Fibroblast of skin of right quadriceps (primary cell): ENCODE measurements at places on chromosomes 12 and 14.
A peak's percentile ranks its signal among the peaks of the same experiment; 100 is the strongest.

- no peak for DNase-seq
These were observed 6.6 kb upstream of the PLEK2 start for GRCh38 chr14:67418401-67419191.

GRCh38 chr12:55797068-55797467 is 20.5 kb downstream of the SARNP start:
- peak; percentile 48 for DNase-seq

DNA sequence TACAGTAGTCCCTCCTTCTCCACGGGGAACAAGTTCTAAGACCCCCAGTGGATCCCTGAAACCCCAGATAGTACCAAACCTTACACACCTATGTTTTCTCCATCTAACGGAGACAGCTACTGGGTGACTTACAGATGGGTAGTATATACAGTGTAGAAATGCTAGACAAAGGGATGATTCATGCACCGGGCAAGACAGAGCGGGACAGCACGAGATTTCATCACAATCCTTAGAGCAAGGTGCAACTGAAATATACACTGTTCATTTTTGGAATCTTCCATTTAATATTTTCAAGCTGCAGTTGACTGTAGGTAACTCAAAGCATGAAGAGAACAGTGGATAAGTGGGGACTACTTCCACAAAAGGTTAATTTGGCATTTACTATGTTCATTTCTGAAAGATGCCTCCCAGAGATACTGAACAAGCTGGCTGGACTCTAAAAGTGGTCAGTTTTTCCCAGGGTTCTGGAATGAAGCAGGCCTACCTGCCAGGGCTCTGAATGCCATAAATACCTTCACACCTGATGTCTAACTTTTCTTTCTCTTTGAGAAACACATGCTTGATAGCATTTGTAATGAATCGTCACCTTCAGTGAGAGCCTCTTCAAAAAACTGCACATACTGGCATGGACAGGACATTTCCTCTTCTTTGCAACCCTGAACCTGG is 127.7 kb upstream of the FOXN3 start:
- DNase-seq = no peak

DNA sequence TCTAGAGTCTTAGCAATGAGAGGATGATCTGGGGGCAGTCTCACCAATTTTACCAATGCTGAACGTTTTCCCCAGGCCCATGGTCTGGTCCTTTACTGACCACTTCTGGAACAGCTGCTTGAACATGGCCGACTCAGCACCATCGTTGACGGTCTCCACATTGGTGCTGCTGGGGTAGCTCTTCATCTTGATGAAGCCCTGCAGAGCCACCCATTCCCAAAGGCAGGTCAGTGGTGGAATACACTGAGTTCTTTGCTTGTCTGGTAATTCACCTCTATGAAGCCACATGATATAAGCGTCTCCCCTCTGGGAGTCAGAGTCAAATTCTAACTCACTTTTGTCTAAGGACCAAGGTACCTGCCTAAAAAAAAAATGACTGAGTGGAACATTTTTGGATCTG is 10.2 kb downstream of the AVIL start:
- DNase-seq = no peak

DNA sequence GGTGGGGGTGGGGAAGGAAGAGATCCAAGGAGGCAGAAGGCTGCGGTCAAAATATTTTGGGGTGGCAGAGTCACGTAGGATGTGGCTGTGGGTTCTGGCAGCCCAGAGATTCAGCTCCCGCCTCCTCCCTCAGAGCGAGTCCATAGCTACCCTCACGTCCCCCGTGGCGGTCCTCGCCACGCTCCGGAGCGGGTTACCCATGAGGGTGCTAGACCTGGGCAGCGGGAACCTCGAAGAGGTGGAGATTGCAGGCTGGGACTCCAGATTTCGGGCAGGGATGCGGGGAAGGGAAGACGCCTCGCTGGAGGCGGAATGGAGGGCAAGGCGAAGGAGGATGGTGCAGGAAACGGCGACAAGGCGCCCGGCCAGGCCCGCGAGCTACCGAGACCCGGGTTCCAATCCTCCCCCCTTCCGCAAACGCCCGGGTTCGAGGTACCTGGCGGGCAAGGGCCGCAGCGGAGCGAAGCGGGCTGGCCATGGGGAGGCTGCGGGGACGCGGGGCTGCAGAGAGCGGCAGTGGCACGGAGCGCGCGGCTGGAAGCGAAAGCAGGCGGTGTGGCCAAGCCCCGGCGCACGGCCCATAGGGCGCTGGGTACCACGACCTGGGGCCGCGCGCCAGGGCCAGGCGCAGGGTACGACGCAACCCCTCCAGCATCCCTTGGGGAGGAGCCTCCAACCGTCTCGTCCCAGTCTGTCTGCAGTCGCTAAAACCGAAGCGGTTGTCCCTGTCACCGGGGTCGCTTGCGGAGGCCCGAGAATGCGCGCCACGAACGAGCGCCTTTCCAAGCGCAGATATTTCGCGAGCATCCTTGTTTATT is 46.2 kb downstream of the BCAT1 start:
- peak; percentile 56 for DNase-seq

GRCh38 chr12:59023861-59024424 is 103.6 kb upstream of the LRIG3 start:
- DNase-seq = peak; percentile 71

GRCh38 chr12:132379996-132380395 is 50.6 kb upstream of the GALNT9 start:
- no peak for DNase-seq

DNA sequence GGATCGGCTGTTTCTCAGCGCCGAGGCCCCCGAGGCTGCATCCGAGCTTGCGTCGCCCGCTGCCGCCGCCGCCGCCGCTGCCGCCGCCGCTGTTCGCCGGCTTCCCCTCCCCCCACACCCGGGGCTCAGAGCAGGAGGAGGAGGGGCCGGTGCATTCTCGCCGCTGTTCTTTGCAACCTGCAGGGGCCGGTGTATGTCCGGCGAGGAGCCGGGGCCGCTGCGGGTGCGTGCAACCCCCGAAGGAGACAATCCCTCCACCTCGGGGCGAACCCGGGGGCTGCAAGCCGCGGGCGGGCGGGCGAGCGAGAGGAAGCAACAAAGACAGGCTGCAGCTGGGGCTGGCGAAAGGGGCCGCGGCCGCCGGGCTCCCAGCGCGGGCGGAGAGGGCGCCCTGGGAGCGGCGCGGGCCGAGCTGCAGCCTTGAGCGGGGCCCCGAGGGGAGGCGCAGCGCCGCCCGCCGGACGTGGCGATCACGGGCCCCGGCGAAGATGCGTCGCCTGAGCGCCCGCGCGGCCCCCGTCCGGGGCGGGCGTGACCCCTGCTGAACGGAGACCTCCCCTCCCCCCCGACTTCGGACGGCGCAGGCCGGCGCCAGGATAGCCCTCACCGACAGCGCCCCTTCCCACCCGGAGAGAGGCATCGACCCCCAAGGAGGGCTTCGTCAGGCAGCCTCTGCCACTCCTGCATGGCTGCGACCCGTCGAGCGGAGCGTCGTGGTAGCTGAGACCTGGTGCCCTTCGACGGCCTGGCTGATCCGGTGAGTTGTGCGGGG is 702 bp downstream of the FAM222A start:
- DNase-seq = peak; percentile 26

- DNase-seq = no peak
These were observed 5.5 kb downstream of the ZFP36L1 start for GRCh38 chr14:68787092-68787992.

DNA sequence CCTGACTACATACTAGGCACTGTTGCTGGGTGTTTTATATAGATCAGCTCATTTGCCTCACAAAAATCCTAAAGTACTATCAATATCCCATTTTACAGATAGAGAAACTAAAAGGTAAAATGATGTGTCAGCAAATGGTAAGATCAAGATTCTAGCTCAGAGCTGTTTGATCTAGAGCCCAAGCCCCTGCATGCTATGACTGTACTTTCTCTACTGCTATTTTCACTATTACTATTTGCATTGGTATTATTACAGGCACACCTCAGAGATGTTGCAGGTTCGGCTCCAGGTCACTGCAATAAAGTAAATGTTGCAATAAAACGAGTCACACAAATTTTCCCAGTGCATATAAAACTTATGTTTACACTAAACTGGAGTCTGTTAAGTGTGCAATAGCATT is 10.9 kb downstream of the ISCU start:
- peak; percentile 61 for DNase-seq

GRCh38 chr14:34252227-34252626 is 209.8 kb downstream of the SPTSSA start:
- DNase-seq = no peak

- no peak for DNase-seq
These were observed 4.1 kb upstream of the PCNX4 start for GRCh38 chr14:60087668-60088067.

DNA sequence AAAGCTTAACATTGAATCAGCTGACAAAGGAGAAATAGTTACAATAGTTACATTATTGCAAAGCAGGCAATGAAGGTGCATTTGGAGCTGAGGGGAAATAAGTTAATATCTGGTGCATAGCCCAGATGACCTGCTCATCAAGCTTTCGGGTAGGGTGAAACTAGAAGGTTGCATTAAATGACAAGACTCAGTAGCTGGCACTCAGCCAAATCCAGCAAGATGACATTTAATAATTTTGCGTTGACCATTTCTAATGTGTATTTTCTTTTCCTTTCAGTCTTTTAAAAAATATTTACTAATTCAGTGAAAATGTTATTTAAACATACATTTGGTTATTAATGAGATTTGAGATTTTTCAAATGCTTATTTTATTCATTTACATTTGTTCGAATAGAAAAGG is 188.6 kb downstream of the SLC5A8 start:
- DNase-seq = no peak

DNA sequence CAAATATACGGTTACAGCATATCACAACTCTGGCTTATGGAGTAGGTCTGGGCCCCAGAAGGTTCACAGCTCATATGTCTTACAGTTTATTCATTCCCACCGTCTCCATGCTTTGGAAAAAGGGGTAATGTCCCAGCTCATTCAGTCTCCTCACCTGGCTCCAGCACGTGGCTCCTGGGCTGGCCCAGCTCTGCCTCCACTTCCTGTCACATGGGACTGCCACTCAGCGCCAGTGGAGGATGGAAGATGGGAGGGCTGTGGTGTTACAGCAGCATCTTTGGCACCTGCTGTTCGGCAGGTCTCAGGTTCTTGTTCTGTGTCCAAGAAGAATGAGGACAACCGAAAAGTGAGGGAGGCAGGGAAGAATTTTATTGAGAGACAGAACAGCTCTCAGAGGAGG is 216.3 kb upstream of the ATXN7L3B start:
- no peak for DNase-seq

- DNase-seq = peak; percentile 46
These were observed 8.7 kb upstream of the TESPA1 start for GRCh38 chr12:54993181-54993835.

DNA sequence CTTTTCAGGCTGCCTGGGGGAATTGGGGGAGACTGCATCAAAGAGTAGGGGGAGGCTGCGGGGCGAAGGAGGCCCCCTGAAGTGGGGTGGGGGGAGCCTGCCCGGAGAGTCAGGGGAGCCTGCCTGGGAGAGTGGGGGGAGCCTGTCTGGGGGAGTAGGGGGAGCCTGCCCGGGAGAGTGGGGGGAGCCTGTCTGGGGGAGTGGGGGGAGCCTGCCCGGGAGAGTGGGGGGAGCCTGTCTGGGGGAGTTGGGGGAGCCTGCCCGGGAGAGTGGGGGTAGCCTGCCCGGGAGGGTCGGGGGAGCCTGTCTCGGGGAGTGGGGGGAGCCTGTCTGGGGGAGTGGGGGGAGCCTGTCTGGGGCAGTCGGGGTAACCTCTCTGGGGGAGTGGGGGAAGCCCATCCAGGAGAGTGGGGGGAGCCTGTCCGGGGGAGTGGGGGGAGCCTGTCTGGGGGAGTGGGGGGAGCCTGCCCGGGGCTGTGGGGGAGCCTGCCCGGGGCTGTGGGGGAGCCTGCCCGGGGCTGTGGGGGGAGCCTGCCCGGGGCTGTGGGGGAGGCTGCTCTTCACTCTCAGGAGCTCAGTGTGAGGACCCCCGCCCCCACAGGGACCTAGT is 6.5 kb upstream of the DEGS2 start:
- no peak for DNase-seq

GRCh38 chr12:113991224-113992044 is 25.3 kb upstream of the RBM19 start:
- DNase-seq = no peak

- peak; percentile 78 for DNase-seq
These were observed 78.8 kb upstream of the NAV3 start for GRCh38 chr12:77751939-77752338.

DNA sequence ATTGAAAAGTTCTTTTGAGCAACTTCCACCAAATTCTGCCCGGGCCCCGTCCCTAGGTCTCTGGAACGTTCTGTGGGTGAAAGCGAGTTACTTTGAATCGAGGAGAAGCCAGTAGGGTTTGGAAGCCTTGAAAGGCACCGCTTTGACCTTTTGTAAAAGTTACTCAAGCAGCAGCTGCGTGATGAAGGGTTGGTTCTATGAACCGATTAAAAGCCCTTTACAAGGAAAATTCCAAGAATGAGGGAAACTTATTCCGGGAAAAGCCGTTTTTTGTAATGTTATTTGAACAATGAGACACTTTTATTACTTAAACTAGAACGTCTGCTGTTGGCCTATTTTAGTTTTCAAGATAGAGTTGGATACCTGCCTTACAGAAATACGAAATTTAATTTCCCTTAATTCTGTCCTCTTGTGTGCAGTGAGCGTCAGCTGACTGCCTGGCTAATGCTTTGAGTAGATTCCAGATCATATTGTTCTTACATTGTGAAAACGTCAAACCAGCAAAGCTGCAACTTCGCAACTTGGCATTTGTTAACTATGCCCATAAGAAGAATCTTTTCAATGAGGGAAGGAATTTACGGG is 906 bp downstream of the LARP4 start:
- peak; percentile 21 for DNase-seq

DNA sequence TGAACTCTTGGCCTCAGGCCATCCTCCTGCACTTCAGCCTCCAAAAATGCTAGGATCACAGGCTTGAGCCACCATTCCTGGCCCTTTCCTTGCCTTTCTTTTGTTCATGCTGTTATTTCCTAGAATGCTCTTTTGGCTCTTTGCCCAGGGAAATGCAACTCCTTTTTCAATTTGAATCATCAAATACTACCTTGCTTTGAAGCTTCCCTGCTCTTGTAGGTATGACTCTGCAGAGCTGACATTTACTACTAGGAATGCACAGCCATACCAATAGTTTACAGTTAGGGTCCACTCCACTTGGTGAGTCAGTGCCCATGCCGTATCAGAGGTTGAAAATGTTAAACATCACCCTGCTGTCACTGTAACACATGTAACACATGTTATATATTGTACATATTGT is 107.0 kb upstream of the CRY1 start:
- DNase-seq = peak; percentile 66

GRCh38 chr12:75724928-75725312 is 213.5 kb upstream of the KRR1 start:
- peak; percentile 95 for DNase-seq

- DNase-seq = no peak
These were observed 624.9 kb upstream of the TBX3 start for GRCh38 chr12:115308918-115309317.
